ENCODE measurements at places on chromosomes 2 and 18. TPM values are rescaled to one million over a fixed set of nuclear protein-coding genes. Genes with fewer than 3 reads are reported as not detected.

Gene IL36B
- total RNA-seq = 1.4 TPM

Gene NEU2
- total RNA-seq = not detected

Gene UPP2
- total RNA-seq = not detected

Gene PROM2
- 100 TPM for total RNA-seq

Gene C1QL2
- total RNA-seq = not detected

Gene RAX
- total RNA-seq = not detected

Gene PRKAG3
- total RNA-seq = not detected

Gene ST6GAL2
- 2.5 TPM for total RNA-seq

Gene SH3BP4
- total RNA-seq = 10.7 TPM

Gene ATOH8
- 1.2 TPM for total RNA-seq

Gene PSMA8
- not detected for total RNA-seq

Gene XDH
- 39.7 TPM for total RNA-seq

Gene PSME4
- 43.3 TPM for total RNA-seq

Gene CRYGC
- total RNA-seq = not detected

Data from esophagus mucosa (tissue), 1 donor.